ENCODE measurements at places on chromosomes 11 and 22.

DNA sequence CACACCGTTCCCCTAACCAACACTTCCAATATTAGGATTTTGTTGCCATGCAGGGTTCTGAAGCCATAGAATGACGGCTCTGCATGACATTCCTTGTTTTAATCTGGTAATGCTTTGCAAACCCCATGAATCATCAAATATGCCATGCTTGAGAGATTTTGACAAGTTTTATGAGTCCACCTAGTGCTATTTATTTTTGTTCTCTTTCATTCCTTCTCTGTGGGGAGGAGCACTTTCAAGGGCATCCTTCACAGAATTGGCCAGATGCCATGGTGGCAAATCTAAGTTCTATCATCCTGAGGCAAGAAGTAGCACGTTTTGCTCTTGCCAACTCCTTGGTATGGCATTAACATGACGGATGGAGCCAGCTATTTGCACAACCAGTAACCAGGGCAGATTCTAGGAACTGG, 268.4 kb downstream of the FAM76B start:
- no peak for DNase-seq

DNA sequence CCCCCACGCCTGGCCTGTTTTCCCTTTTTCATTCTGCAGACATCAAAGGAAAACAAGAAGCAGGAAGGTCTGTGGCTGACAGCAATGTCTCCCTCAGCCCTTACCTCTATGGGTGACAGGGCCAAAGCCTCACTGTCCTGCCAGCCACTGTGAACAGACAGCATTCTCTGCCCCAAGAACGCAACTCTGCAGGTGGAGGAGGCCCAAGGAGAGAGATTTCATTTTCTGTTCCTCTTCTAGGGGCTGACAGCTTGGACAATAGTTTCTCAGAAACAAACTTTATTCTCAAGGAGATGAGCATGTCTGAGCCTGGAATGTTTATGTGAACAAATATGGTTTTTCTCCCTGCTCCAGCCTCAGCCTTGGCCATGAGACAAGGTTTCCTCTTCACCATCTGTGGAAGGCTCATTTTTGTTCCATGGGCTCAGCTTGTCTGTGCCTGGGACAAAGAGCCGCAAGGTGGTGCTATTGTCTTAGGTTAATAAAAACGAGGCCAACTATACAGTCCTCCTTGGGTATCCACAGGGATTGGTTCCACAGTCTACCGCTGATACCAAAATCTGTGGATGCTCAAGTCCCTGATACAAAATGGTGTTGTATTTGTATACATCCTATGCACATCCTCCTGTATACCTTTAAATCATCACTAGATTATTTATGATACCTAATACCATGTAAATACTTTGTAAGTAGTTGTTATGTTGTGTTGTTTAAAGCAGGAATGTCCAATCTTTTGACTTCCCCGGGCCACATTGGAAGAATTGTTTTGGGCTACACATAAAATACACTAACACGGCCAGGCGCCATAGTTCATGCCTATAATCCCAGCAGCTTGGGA, 5.8 kb downstream of the PIWIL3 start:
- DNase-seq = peak; percentile 22

DNA sequence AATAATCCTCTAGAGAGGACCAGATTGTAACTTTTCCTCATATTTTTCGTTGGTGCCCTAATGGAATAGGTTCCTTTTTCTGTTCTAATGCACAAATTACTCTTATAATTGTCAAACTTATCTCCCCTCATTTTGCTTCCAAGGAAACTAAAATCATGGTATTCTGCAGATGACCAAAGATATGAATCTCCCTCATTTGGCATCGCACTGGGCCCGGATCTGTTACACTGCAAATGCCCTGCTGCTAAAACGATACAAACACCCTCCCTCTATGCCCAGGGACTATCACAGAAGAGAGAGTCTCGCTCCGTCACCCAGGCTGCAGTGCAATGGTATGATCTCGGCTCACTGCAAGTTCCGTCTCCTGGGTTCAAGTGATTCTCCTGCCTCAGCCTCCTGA, 7.6 kb downstream of the KLHDC7B start:
- no peak for DNase-seq

DNA sequence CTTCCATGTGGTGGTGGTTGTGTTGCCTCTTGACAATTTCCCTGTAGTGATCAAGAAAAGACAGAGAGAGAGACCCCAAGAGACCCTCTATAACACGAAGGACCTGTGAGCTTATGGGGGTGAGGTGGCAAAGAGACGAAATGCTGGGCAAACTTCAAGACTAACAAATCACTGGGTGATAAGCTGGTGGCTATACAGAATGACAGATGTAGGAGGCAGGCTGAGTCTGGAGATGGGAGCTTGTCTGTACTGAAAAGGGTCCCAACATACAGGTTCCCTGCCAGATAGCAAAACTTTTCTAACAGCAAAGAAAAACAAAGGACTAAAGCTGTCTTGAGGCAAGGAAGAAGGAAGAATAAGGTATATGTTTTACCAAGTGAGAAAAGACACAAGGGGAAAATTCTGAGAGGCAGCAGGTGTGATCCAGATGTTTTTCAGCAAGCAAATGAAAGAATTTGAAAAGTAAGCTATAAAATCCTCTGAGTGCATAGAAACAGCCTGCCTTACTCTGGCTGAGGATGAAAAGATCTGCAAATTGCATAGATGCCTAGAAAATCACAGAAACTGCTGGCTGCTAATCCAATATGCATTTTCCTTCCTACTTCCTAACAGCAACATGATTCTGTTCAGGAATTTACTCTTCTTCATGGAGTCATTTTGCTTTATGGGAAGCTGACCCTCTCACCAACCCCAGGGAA, 21.9 kb upstream of the LYVE1 start:
- no peak for DNase-seq

DNA sequence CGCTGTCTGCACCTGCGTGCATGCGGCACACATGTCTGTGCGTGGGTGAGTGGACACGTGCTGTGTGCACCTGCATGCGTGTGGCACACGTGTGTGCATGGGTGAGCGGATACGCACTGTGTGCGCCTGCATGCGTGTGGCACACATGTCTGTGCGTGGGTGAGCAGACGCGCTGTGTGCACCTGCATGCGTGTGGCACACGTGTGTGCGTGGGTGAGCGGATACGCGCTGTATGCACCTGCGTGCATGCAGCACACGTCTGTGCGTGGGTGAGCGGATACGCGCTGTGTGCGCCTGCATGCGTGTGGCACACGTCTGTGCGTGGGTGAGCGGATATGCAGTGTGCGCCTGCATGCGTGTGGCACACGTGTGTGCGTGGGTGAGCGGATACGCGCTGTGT, 27.1 kb upstream of the ACR start:
- no peak for DNase-seq

GRCh38 chr22:42711281-42711731, 9.4 kb downstream of the A4GALT start:
- no peak for DNase-seq

DNA sequence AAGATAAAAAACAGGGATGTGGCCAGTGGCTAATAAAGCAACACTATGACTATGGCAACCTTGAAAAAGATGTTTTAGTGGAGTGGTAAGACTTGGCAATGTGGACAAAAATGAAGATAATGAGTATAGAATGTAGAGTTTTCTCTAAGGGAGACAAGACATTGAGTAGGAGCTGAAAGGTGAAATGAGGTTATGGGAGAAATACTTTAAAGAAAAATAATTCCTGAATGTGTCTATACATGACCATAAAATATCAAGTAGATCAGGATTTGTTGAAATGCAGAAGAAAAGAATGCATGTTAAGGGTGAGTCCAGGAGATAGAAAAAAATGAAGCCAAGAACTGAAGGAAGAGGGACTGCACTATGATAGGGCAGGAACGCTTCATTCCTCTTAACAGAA, 101.6 kb upstream of the CARD18 start:
- DNase-seq = no peak

DNA sequence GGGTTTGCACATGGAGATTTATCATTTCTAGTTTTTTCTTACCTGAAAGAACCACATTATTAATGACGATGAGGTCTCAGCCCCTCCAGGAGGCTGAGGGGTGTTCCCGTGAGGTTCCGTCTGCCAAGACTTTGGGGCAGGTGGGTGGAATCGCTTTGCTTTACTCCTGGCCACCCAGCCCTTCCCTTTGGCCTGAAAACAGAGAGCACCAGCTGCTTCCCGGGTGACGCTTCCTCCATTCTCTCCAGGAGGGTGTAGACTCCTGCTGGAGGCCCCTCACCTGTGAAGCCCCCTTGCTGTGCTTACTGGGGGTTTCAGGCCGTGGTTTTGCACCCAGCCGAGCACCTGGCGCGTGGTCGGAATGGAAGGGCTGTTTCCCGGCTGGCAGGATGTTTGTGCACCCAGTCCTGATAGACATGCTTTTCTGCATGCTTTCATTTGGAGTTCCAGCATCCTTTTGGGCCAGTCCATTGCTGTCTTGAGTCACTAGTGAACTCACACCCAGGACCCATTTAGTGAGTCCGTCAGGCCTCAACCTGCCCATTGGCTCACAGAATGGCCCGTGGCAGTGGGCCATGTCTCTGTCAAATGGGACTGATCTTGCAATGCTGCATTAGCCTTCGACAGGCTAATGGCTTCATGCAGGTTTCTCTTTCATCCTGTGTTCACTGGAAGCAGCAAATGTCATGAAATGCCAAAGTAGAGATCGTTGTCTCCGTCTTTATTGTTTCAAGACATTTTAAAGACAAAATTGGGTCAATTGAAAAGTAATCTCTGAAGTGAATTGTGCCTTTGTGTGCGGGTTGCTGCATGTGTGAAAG, 360.8 kb downstream of the TBC1D22A start:
- no peak for DNase-seq

GRCh38 chr22:28706845-28707244, 27.2 kb upstream of the TTC28 start:
- DNase-seq = no peak

DNA sequence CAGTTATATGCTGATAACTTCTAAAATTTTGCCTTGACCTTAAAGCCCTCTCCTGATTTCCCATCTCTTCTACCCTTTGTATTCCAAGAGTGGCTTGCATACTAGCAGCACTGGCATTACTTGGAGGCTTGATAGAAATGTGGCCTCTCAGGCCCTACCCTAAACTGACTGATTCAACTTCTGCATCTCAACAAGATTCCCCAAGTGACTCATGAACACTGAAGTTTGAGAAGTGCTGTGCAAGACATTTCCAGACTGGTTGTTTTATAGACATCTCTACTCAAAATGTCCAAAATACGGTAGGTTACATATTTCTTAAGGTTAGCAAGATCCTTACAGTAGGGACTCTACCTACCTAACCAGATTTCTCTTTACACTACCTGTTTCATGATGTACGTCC, 48.6 kb downstream of the SESN3 start:
- DNase-seq = no peak

GRCh38 chr11:74775762-74776161, 27.1 kb downstream of the RNF169 start:
- no peak for DNase-seq

- no peak for DNase-seq
Observed at GRCh38 chr11:94132152-94132558, 3.5 kb downstream of the PANX1 start.

GRCh38 chr22:45709866-45710265, 38.2 kb downstream of the ATXN10 start:
- DNase-seq = no peak

DNA sequence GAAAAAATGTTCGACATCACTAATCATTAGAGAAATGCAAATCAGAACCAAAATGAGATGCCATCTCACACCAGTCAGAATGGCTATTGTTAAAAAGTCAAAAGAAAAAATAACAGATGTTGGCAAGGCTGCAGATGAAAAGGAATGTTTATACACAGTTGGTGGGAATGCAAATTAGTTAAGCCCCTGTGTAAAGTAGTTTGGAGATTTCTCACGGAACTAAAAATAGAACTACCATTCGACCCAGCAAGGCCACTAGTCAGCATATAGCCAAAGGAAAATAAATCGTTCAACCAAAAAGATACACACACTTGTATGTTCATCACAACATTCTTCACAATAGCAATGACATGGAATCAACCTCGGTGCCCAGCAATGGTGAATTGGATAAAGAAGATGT, 503.2 kb downstream of the OPCML start:
- no peak for DNase-seq

GRCh38 chr11:10524471-10524870, 16.5 kb downstream of the RNF141 start:
- no peak for DNase-seq

DNA sequence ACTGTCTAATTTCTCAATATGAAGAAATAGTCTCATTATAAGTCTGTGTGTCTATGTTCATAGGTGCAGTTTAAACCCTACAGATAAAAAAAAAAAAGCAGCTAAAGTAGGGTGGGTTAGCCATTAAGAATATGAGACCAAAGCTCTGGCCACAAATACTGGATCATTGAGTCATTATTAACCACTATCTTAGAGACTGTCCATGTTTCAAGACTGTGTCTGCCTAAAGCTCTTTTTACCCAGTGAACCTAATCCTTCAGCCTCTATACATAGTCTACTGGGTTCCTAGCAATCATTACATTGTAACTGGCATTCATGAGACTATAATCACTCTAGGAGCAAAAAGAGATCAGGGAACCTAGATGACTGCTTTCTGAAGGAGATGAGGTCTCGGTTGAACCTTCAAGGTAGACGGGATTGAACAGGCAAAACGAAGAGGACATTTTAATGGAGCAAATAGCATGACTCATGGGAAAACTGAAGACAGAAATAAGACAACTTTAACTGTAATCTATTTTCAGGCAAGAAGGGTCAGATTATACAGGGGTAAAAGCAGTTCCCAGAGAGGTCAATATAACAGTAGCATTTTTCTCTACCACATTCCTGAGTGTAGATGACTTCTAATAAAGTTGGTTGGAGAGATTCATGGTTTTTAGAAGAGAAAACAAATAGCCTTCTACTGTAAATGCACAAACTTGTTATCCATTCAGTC, 64.0 kb upstream of the FIBIN start:
- DNase-seq = no peak

GRCh38 chr22:20169253-20169822, 18.5 kb upstream of the CCDC188 start:
- DNase-seq = no peak

DNA sequence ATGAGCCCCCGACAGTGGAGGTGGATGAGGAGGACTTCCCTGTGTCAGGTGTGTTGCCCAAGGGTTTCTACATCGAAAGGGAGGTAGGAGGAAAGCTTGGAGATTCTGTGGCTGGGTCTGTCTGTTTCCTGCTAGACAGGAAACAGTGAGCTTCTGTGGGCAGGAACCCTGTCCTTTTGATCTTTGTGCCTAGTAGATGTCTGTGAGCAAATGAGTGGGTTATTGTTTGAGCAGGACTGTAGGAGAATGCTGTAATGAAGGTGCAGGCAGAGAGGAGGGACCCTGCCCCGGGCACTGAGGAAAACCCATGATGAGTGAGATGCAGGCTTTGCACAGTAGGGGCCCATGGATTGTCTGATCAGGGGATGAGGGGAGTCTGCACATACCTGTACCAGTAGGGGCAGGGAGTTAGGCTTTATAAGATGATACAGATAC, 14.0 kb downstream of the USP35 start:
- DNase-seq = peak; percentile 67
